ENCODE measurements at places on chromosomes 11 and 22.

- DNase-seq, result no peak
Measured at GRCh38 chr11:119024430-119025098, 6.0 kb downstream of the TRAPPC4 start.

DNA sequence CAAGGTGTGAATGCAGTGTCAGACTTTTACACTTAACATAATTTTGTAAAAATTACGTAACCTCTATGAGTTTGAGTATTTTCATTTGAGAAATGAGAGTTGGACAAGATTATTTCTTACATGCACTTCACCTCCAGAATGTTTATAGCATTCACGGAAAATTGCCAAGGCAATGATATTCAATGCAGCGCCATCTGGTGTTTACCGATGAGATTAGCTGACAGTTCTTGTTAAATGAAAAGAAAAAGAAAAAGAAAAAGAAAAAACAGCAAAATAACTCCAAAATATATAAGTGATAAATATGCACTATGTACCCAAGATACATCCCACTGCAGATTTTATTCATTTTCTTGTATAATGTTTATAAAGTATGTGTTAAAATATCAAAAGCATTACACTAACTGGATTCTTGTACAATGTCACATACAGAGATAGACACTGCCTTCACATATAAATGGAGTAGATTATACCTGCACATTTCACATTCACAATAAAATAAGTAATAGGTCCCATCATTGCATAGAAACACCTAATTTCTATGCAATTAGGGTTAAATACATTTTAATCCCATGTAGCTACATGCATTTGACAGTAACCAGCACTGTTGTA, 976.3 kb upstream of the FAT3 start:
- no peak for DNase-seq

DNA sequence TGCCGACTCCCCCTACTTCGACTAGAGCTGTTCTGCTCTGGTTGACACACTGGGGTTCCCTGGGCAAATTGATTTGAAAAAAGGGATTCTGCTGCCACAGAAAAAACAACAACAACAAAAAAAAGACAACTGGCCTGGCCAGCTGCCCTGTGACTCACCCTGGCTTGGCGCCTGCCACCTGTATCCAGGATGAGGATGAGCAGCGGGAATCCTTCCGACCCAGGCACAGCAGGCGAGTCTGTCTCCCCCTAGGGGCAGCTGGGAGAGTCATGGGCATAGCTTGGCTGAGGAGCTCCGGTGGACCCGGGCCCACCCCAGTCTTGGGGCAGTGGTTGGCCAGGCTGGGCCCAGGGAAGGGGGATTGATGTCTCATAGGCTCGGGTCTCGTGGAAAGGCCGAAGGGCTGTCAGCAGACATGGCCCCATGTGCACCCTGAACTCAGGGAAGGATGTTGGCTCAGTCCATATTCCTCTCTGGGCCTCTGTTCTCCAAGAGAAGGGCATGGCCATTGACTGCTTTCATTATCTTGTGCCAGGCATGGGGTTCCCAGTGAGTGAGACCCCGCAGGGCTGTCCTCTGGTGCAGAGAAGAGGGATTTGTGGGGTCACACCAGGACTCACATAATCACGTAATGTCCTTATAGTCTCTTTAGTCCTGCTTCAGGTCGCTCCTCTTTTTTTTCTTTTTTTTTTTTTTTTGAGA, 10.4 kb upstream of the SUN2 start:
- DNase-seq, result no peak

- DNase-seq, result no peak
Measured at GRCh38 chr11:11565636-11566035, 56.2 kb downstream of the GALNT18 start.

DNA sequence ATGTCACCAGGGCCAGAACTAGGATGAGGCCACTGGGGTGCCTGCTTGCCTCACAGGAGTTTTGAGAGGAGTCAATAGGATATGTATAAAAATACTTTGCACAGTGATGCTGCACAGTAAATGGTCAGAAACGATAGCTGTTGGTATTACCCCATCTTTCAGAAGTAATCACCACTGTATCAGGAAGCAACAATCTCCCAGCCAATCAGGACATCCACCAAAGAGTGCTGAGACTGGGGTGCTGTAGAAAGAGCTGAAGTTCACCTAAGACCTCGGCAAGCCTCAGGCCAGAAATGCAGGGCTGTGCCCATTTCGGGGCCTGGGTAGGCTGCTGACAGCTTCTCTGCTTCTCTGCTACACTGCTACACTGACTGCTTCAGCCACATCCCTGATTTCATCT, 17.4 kb downstream of the LMO2 start:
- DNase-seq, result no peak

DNA sequence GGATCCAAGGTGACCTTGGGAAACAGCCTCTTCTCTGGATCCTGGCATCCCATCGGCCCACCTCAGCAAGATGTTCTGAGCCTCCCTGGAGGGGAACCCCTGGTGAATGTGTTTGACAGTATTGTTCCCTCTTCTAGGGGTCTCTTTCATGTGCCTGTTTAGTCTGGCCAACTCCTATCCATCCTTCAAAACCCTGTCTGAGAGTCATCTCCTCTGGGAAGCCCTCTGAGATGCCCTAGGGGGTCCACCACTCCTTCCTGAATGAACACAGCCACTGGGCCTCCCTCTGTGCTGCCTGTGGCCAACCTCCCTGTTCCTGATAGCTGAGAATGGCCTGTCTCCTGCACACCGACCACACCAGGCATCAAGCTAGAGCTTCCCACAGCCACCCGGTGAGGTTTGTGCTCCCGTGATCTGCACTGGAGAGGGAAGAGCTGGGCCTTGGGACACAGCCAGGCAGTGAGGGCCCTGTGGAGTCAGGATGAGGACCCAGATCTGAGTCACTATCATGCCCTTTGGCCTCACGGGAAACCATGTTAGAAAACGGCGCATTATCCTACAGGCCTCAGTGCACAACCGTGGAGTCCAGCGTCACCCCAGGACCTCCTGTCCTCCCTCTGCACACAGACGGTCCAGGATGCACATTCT, 8.8 kb downstream of the WNT7B start:
- no peak for DNase-seq

GRCh38 chr11:68518191-68518590, 57.6 kb downstream of the PPP6R3 start:
- no peak for DNase-seq

DNA sequence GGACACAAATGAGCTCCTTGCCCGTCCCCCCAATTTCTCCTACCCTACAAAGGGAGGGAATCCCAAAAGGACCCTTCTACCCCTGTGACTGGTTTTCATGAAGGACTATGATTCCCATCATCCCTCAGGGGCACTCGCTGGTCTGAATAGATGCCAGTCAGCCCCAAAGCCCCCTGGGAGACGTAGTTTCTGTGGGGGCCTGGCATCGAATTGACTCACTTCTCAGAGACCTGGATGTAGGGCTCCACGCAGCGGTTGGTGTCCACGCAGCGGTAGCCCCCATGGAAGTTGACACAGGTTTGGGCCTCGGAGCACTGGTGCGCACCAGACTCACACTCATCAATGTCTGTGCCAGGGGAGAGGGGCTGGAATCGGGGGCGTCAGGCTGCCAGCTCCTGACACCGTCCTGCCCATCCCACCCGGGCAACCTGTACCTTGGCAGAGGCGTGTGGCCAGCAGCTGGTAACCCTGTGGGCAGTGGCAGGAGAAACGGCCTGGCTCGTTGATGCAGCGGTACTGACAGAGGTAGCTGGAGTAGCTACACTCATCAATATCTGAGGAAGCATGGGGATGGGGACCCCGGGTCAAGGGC, 4.4 kb downstream of the EFEMP2 start:
- no peak for DNase-seq

GRCh38 chr22:46043339-46043738, 66.4 kb upstream of the WNT7B start:
- DNase-seq, result no peak

DNA sequence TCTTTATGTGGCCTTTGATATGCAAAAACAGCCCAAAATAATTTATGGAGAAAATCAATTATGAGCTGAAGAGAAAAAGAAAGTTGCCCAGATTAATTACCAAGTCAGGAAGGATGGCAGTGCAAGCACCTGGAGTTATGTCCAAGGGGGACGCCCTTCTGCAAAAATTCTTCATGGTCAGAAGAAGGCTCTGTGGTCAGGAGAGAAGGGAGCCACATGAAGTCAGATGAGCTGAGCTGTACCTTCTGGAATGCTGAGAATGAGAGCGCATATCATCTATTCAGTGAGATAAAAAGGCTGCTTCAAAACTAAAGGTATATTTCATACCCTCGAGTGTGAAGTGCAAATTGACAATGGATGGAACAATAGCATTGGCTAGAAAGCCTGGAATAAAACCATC, 607.4 kb downstream of the NTM start:
- DNase-seq, result no peak

DNA sequence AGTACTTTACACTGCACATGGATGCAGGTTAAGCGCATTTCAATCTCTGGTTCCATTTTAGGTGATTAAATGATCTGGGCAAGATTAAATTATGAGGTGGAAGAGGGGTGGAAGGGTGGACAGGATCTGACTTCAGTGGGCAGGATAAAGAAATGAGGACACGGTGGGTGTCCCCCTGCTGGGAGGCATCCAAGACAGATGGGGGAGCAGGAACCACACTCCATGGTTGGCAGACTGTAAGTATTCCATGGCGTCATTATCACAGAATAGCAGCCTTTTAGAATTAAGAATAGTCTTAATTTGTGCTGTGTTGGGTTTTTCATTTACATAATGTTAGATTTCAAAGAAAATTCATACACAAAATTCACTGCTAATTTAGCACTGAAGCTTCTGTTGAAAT, 7.6 kb upstream of the SORL1 start:
- DNase-seq, result no peak

DNA sequence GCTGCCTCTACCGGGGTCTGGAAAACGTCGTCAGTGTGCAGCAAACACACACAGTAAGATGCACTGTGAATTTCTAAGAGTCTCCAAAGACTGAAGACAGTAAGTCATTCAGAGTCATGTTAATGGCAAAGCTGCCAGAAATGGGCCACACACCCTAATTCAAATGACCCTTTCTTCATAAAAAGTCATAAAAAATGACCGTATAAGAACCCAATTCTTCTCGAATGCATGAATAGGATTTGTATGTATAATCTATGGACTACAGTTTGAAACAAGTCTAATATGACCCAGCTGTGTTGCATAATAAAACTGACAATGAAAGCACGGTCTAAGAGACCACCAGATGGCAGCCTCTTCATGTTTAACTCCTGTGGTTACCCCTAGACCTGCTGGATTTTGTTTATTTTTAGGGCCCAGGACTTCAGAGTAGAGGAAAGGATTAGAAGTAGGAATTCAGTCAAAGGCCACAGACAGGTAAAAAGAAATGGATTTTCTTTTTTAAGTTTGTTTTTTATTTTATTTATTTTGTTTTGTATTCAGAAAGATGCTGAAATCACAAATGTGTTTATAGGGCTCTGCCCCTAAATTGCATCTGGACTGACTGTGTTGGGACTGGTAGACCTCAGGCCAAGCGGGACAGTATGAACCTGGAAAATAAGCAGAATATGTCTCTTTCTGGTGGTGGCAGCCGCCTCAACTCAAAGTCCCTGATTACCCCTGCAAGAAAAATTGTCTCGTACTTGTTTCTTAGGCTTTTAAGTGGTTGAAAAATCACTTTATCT, 32.1 kb upstream of the SLC5A12 start:
- DNase-seq, result no peak

GRCh38 chr22:26554956-26555355, 35.0 kb downstream of the TPST2 start:
- no peak for DNase-seq

GRCh38 chr11:32432565-32432964, 2.8 kb downstream of the WT1 start:
- DNase-seq, result no peak

- no peak for DNase-seq
Measured at GRCh38 chr11:15500643-15501042, 385.9 kb downstream of the INSC start.

GRCh38 chr11:75275581-75275980, 35.0 kb downstream of the TPBGL start:
- DNase-seq, result peak; percentile 56

GRCh38 chr22:25048659-25049647, 96.4 kb downstream of the KIAA1671 start:
- DNase-seq, result peak; percentile 43

GRCh38 chr11:57430952-57431351, 4.0 kb upstream of the SLC43A3 start:
- DNase-seq, result no peak

DNA sequence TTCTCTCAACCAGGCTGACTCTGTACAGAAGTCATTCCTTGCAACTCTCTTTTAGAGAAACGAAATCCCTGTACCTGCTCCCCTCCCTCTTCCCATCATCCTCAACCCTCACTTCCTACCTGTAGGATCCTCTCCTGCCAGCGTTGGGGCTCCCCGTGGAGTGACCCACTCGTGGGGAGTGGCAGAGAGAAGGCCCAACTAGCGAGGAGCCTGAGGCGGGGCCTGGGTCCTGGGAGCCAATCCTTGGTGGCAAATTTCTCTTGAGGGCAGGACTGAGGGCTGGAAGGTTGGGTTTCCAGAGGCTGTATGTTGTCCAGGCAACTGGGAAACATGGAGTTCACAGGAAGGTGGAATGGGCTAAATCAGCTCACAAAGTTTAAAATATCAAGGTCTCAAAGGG, 10.4 kb downstream of the NHERF4 start:
- DNase-seq, result no peak

- DNase-seq, result no peak
Measured at GRCh38 chr22:45775062-45775461, 103.4 kb downstream of the ATXN10 start.

GRCh38 chr22:41524251-41524661, 20.0 kb downstream of the POLR3H start:
- no peak for DNase-seq

DNA sequence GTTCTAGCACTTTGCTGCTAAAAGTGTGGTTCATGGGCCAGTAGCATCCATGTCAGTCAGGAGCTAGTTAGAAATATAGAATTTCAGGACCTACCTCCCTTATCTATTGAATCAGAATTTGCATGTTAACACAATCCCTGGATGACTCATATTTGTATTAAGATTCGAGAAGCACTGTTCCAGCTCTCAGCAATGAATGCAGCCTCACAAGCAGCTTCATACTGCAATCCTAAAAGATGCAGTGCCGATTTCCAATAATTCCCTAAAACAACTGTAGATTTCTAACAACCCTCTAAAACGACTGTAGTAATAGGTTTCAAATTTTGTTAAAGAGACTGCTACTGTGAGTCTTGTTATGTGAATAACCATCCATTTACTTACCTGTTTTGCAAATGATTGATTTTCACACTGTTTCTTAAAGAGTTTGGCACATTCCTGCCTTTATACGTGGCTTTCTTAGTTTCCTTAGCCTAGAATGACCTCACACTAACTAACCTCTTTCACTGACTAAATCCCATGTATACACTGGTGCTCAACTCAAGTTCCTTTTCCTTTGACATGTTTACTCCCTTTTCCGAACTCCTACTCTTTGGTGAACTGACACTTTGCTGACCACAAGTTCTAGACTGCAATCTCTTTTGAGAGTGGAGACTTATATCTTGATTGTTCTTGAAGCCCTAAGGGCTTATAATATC, 511.8 kb downstream of the METTL15 start:
- DNase-seq, result no peak

Measured in stimulated activated CD8-positive, alpha-beta memory T cell treated with anti-CD3 and anti-CD28 coated beads, Interleukin-4, amount 100 ng/mL, for 1 hour (primary cell).